ENCODE measurements at places on chromosomes 5 and 9.

DNA sequence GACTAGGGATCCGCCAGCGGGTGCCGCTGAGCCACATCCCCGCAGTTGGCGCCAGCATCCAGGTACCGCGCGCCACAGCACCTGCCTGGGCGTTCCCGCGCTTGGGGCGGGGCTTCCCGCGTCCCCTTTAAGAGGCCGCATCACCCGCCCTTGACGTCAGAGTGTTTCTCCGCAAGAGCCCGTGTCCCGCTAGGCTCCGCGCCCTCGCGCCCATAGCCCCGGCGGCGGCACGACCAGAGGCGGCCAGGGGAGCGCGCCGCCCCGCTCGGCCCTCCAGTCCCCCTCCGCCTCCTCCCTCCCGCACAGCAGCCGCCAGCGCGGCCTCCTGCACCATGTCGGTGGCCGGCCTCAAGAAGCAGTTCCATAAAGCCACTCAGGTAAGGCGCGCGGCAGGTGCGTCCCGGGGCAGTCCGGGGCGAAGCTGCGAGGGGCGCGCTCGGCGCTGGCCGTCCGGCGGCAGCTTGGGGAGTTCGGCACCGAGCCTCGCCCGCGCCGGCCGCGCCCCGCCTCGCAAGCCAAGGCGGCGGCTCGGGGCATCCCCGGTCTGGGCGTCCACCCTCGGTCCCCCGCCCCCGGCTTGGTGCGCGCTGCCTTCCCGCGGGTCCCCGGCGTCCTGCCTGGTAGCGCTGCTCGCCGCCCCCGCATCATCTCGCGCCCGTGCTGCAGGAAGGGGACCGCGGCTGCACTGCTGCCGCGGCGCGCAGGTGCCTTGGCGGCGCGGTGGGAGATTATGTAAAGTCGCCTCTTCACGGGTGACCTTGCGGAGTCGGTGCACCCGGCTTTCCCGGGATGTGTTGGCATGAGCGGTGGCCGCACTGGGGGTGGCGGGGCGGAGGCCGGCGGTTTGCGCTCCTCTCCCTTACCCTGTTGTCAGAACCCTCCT is at the start of gene SH3GL2:
Gene SH3GL2 (plus strand): TSS at position 156 of the 883 bp plus-strand sequence.
- DNase-seq, result peak; percentile 58

- DNase-seq, result no peak
These were observed 170.6 kb upstream of the TRIM32 start for GRCh38 chr9:116516456-116516855.

DNA sequence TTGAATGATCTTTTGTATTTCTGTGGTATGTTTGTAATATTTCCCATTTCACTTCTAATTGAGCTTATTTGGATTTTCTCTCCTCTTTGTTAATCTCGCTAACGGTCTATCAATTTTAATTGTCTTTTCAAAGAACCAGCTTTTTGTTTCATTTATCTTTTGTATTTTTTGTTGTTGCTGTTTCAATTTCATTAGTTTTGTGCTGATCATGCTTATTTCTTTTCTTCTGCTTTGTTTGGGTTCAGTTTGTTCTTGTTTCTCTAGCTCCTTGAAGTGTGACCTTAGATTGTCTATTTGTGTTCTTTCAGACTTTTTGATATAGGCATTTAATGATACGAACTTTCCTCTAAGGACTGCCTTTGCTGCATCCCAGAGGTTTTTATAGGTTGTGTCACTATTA is 28.4 kb upstream of the SNCAIP start:
- DNase-seq, result no peak

GRCh38 chr5:56852228-56853000 is 37.1 kb downstream of the MAP3K1 start:
- no peak for DNase-seq

DNA sequence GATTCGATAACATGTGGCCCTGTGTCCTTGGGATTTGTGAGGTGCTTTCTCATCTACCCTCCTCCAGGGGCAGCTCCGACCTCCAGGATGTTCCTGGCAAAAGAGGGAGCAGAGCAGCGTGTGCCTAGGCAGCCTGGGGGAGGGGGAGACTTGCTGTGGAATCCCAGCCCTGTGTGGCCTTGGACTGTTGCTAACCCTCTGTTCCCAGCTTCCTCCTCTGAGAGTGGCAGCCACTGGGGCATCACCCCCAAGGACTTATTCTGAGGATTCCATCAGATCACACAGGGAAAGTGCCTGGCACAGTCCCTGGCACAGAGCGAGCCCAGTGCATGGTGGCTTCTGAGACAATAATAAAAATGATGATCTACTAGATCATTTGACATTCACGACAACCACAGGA is 265.1 kb upstream of the MVB12B start:
- no peak for DNase-seq

GRCh38 chr9:4620057-4620765 is 41.9 kb upstream of the PLPP6 start:
- no peak for DNase-seq

DNA sequence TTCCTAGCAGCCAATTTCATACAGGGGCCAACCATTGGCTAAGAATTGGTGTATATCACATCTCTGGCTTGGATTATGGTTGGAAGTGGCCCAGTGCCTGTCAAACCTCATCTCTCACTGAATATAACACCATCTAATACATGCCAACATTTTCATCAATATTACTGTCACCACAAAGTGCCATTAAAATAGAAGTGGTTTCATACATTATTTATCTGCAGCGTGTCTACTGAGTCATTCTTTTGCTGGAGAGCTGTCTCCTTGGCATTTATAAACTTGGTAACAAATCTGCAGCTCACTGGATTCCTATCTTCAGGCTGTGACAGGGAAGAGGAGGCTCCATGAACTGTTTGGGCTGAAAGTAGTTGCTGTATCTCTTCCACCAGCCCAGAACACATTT is 70.9 kb downstream of the PTTG1 start:
- no peak for DNase-seq

DNA sequence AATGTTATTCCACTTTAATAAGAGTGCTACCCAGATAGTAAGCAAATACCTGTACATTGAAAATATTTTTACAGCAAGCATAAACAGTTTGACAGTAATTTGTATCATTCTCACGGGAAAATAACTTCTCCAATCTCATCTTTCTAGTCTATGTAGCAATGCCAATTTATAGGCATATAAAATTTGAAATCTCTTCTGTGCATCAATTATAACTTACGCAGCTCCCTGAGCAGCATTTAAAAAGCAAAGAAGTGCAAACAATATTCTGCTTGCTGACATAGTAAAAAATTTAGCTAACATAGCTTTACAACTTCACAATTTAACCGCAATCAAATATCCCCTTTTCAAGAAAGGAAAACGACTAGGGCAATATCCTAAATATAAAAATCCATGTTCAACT is 257.3 kb downstream of the FBXL17 start:
- no peak for DNase-seq

GRCh38 chr9:36328798-36329411 is 70.7 kb upstream of the GNE start:
- DNase-seq, result peak; percentile 62

- DNase-seq, result no peak
These were observed 158.8 kb upstream of the ZNF462 start for GRCh38 chr9:106704056-106704615.

- no peak for DNase-seq
These were observed 115.6 kb downstream of the TRPM6 start for GRCh38 chr9:74772121-74772520.

DNA sequence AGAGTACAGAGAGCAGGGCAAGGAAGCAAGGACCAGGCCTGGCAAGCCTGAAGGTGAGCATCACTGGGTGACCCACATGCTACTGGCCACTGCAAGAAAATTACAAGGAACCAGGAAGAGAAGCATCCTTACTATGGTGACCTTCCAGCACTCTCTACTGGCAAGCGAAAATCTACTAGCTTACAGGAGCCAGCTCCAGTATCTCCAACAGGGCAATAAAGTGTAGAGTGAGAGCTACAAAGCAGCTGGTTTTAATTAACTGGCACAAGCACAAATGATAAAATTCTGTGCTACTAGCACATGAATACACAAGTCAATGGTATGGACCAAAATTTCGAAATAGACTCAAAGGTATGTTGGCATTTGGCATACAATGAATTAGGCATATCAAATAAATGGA is 113.3 kb upstream of the CAST start:
- DNase-seq, result no peak

- no peak for DNase-seq
These were observed 8.2 kb downstream of the TNIP1 start for GRCh38 chr5:151072630-151073025.

DNA sequence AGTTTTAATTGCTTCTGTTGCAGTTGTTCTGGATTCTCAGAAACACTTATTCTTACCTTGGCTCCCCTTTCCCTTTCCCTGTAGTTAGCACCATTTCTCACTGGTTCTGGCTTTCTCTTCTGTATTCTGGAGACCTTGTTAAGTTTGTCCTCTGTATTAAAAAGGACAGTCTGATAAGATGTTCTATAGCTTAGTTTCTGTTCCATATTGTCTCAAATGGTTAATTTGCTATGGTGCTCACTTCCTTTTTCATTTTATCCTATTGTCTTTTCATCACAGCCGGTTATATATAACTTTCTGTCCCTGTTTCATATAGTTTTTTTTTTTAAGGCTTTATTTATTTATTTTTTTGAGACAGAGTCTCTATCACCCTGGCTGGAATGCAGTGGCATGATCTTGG is 41.4 kb upstream of the KIAA1958 start:
- no peak for DNase-seq

- no peak for DNase-seq
These were observed 201.2 kb downstream of the ADAMTS12 start for GRCh38 chr5:33690374-33691135.

GRCh38 chr5:116088062-116088461 is 3.2 kb downstream of the COMMD10 start:
- DNase-seq, result no peak

GRCh38 chr5:39580702-39581453 is 156.1 kb upstream of the DAB2 start:
- DNase-seq, result no peak

DNA sequence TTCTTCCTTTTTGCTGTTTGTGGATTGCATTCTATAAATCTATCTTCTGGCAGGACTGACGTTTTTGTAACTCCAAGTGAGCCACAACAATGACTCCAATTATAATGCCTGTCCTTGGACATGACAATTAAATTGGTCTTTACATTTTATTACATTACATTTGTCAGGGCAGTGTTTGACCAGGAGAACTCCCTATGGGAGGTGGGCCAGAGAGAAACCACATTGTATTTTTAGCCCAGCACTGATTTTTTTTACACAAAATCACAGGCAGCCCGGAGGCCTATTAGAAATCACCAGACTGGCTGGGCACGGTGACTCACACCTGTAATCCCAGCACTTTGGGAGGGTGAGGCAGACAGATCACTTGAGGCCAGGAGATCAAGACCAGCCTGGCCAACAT is 99.1 kb upstream of the SMC5 start:
- no peak for DNase-seq

DNA sequence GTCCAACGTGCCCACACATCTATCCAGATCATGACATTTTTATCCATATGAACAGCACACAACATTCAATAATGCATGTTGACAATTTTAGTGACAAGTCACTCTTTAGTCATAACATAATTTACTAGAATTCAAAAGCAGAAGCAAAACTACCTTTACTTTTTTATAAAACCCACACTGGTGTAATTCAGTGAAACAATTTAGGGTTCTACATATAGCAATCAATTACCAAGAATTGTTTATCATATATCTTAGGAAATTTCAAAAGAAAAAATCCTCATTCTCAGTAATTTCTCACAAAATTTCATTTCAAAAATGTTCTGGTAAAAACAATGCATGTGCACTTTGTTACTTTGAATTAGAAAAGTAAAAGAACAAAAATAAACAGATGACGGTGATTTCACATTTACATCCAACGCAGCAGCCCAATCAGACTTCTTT is 12.6 kb downstream of the AUH start:
- DNase-seq, result no peak

GRCh38 chr9:89391585-89391984 is 73.3 kb downstream of the SECISBP2 start:
- DNase-seq, result no peak

DNA sequence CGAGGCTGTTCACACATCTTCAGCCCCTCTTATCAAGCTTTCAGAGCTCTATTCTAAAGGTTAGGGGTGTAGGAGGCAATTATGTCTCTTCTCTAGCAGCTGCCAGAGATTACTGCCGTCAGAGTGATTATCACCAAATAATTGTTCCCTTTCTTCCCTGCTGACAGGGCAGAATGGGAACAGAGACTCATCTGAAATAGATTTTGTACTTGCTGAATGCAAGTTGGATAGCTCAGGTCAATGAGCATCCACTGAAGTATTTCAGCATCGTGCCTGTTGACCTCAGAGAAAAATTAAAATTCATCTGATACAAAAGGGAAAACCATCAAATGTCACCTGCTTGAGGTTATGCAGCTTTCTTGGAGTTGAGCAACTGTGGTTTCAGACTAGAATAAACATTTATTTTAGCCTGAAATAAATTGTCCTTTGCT is 213.7 kb upstream of the MAP3K1 start:
- DNase-seq, result no peak

DNA sequence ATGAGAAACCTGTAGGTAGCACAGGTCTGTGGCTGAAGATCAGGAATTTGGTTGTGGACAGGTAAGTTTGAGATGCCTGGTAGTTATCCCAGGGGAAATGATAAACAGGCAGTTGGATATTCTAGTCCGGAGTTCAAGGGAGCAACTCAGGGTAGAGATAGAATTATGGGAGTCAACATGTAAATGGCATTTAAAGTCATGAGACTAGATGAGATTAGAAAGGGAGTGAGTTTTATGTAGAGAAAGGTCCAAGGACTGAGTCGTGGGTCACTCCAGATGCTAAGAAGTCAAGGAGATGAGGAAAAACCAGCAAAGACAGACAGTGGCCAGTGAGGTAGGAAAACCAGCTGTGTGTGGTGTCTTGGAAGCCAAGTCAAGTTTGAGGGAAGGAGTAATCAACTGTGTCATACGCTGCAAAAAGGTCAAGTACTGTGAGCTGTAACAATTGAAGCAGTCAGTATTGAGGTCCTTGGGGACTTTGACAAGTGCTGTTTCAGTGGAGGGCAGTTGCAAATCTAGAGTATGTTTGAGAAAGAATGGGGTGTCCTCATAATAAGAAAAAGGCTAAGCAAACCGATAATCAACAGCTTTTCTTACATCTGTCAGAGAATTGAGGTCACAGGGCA is 18.2 kb downstream of the GNPDA1 start:
- DNase-seq, result no peak

DNA sequence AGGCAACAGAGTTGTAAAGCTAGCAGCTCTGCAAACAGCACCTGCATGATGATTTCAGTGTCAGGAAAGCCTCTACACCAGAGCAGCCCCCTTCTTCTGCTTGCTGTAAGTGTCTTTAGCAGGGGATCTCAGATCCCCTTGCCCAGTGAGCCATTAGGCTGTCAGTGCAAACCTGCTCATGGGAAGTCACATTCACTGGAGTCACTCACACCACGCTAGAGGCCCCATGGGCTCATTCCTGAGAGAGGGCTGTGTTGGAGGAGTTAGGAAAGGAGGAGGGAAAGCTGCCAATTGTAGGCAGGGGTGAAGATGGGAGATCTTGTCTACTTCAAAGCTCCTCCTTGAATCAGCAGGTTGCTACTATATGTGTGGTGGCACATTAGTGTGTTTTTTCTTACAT is 275.2 kb downstream of the SMARCA2 start:
- DNase-seq, result no peak

GRCh38 chr5:83564069-83564749 is 92.7 kb downstream of the VCAN start:
- peak; percentile 20 for DNase-seq

GRCh38 chr9:130010151-130010988 is 32.6 kb downstream of the FNBP1 start:
- no peak for DNase-seq

- DNase-seq, result no peak
These were observed 89.2 kb upstream of the GRHPR start for GRCh38 chr9:37333288-37333687.

GRCh38 chr5:34536699-34537098 is 119.4 kb upstream of the RAI14 start:
- no peak for DNase-seq

GRCh38 chr9:134341306-134341705 is 15.1 kb downstream of the RXRA start:
- no peak for DNase-seq

All from HEK293T (cell line).